ENCODE measurements at places on chromosomes 1 and 21.

DNA sequence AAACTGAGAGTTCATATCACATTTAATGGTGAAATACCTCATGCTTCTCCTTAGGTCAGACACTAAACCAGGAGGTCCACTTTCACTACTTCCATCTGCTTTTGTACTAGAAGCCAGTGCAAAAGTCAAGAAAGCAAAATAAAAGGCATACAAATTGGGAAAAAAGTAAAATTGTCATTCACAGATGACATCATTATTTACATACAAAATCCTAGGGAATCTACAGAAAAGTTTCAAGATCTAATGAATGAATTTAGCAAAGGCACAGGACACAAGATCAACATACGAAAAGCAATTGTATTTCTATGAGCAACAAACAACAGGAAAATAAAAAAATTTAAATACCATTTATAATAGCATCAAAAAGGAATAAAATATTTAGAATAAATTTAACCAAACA lies 41.5 kb downstream of the LYST start:
- DNase-seq: no peak

- DNase-seq: no peak
These were observed 71.5 kb downstream of the MIS18A start for GRCh38 chr21:32207406-32207716.

- no peak for DNase-seq
These were observed 20.9 kb downstream of the LAMC1 start for GRCh38 chr1:183043872-183044854.

GRCh38 chr1:187409341-187409740 lies 580.6 kb downstream of the PLA2G4A start:
- no peak for DNase-seq

GRCh38 chr1:212271823-212272485 lies 13.3 kb upstream of the PPP2R5A start:
- DNase-seq: no peak

Measured in stimulated activated CD4-positive, alpha-beta T cell treated with anti-CD3 and anti-CD28 coated beads, Interleukin-1b, Interleukin-23, amount 100 ng/mL, for 1 hour (primary cell).